ENCODE measurements at places on chromosomes 4 and X.

- no peak for DNase-seq
These were observed 454.7 kb downstream of the PPP4R3C start for GRCh38 chrX:27008486-27008885.

DNA sequence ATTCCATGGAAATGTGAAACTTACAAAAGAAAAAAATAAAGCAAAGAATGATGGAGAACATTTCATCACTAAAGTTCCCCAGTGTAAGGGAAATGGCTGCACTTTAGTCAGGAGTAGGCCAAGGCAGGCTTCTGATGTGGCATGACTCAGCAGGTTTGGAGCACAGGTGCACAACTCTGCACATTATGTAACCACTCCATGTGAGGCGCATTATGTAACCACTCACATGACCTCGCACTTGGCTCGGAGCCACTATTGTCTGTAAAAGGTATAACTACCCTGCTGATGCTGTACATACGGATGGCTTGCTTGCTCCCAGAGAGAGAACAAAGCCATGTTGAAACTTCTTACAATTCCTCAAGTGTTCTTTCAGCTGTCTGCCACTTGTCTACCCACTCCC is 727.6 kb downstream of the TRAM1L1 start:
- DNase-seq, result no peak

DNA sequence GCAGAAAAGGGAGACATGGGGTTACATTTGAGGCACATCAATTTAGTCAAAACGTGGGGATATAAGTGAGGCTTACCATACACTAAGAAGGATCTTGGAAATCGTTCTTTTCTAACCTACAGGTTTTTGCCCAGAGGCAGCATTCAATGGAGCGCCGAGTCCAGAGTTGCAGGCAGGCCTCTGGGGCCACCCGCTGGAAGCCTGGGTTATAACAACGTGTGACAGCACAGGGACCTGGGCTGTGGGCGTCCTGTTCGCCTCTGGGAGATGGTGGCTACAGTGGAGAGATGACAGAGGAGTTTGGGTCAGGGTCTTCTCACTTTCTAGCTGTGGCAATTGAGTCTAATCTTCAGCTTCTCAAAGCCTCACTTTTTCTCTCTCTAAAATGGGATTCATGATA is 53.9 kb downstream of the ENPP6 start:
- peak; percentile 7 for DNase-seq

DNA sequence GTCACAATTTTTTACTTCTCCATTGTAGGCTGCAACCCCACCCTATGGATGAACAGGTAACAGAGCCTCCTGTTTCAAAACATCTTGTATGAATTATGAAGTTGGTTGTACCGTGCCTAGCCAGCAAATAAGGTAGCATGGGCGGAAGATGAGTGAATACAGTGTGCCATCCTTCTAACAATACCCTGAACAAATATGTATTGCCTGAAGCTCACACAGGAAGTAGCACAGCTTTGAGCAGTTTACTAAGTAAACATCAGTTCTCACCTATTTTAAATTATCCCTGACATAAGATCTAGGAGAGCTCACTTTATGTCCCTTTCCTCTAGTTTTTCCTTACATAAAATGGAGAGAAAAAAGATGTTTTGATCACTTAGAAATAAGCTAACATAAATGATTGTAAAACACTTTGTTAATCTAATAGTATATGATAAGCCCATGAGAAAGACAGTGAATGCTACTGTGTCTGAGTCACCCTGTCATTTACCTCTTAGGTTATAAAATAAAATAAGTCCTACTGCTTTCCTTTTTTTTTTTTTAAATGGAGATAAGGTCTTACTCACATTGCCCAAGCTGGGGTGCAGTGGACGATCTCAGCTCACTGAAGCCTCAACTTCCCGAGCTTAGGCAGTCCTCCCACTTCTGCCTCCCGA is 36.6 kb downstream of the GRSF1 start:
- no peak for DNase-seq

- no peak for DNase-seq
These were observed 191.4 kb downstream of the SPRY1 start for GRCh38 chr4:123587983-123588494.

GRCh38 chr4:169959254-169959653 is 66.9 kb downstream of the MFAP3L start:
- DNase-seq, result no peak

DNA sequence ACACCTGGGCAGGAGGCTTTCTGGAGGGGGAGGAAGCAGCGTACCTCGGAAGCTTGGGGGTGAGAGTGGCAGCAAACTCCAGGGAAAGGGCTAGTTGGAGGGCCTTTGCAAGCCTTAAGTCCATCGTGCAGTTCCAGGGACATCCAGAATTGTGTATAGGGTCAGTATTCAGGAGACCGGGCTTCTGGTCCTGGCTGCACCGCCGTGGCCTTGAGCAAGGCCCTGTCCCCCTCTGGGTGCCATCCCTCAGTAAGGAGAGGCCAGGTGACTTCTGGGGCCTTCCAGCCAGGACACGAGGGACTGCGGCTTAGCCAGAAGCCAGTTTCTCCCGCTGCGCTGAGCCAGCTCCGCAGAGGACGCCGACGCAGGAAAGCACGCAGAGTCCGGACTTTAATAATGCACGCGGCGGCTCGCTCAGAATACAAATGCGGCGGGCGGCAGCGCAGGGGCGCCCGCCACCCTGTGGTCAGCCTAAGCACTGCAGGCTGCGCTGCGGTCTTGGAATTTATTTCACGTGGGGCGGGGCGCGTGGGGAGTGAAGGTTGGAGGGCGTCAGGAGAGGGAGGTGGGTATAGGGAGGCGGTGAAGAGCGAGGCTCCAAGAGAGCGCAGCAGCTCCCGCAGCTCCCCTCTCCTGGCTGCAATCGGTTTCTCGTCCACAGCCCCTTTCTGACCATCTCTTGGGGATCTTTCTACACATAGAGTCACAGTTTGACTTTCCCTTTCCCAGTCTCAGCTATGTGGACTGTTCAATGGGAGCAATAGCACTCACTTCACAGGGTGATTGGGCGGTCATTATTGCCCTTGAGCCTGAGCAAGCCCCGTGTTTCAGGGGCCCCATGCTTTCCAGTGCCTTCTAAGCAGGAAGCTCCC is 94.1 kb upstream of the GPR50 start:
- DNase-seq, result peak; percentile 44

- DNase-seq, result no peak
These were observed 116.1 kb downstream of the PDLIM5 start for GRCh38 chr4:94567811-94568210.

DNA sequence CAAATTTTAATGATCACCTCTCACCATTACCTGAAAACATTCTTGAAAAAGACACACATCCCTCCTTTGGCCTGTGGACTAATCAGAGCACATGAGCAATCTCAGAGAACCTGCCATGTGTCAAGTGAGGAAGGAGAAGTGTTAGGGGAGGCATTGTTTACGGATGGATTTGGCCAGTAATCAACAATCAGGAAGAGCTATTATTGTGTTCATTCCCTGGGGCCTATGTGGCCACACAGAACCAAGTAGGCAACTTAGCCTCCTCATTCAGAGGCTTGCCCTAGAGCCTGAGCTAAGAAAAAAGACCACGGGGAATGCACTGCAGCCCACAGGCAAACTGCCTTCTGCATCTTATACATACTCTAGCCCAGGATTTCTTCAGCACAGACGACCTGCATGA is 40.6 kb upstream of the DOCK11 start:
- no peak for DNase-seq

DNA sequence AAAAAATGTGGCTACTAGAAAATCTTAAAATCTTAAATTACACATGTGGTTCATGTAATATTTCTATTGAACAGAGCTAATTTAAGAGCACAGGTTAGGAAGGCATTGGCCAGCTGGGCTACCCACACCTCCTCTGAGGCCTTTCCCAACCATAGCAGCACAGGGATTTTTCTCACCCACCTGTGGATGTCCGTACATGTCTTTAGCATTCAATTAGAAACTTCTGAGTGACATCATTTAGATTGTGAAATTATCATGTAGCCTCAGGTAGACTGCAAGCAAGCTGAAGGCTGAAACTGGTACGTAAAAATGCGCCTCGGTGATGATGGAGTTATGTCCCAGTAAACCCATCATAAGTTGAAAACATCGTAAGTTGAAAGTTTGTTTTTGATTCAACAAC is 31.2 kb downstream of the SCARB2 start:
- no peak for DNase-seq

DNA sequence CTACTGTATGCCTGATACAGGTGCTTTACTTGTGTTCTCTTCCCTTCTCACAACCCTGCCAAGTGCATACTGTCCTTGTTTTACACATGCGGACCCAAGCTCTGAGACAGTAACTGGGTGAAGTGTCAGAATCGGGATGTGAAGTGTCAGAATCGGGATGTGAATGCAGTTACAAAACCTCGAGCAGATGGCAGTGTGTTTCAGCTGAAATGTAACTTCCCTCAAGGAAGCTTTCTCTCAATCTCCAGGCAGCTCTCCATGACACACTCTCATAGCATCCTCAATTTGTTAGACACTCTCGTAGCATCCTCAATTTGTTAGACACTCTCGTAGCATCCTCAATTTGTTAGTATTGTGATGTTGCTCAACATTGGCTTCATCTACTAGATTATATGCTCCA is 1.1 kb upstream of the HPSE start:
- DNase-seq, result no peak

DNA sequence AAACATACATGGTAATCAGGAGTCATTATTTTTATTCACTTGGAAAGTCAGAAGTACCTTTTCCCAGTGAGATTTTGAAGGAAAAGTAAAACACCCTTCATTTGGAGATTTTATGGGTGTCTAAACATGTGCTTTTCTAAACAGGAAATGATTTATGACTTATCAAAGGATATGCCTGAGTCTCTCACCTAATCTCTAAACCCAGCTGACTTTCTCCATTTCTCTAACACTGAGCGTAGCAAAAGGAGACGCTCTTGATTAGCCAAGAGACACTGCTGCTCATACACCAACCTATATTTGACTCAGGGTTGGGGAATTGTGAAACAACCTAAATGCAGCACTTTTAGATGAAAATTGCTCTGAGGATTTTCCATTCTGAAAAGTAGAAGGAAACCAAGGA is 468.5 kb upstream of the FTHL17 start:
- no peak for DNase-seq

GRCh38 chrX:4263030-4263803 is 549.8 kb upstream of the PRKX start:
- DNase-seq, result no peak

- DNase-seq, result no peak
These were observed 74.9 kb upstream of the CBR4 start for GRCh38 chr4:169084954-169085353.

DNA sequence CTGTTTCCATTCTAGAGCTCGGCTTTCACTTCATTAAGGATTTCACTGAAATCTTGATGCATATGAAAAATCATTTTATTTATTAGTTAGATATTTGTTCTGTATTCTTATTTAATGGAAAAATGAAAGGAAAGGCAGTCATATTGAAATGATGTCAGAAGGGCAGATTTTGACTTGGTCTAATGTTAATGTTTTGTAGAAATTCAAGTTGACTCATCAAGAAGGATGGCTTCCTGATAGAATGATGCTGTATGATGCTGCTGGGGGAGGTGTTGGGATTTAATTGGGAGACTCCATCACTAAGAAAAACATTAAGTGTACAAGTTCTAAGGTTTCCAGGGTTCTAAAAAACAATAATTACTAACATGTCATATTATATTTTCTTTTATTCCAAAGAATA is 204.8 kb downstream of the PDGFC start:
- no peak for DNase-seq

- no peak for DNase-seq
These were observed 5.9 kb downstream of the RTL3 start for GRCh38 chrX:78653118-78653822.

- DNase-seq, result no peak
These were observed 50.2 kb downstream of the CPZ start for GRCh38 chr4:8642651-8643321.

- no peak for DNase-seq
These were observed 95.8 kb downstream of the SORBS2 start for GRCh38 chr4:185716141-185716551.

DNA sequence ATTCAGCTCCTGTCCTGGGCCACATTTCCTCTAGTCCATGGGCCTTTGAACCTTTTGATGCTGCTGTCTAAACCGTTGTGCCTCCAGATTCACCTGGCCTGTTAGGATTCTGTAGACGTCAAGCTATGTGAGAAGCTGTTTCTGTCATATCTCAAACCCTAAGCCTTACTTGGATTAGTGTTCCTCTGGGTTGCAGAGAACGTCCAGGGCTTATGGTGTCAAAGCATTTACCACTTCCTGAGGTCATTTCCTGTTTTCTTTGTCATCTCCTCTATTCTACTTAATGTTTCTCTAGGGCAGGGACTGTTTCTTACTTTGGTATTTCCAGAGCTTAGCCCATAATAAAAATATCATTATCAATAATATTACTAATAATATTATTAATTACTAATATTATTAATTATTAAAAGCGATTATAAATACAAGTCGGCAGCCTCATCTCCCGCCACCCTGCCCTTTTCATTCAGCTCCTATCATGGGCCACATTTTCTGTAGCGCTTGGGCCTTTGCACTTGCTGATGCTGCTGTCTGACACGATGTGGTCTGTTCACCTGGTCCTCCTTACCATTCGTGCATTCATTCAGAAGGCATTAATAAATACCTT is 19.1 kb downstream of the PRIMPOL start:
- no peak for DNase-seq

DNA sequence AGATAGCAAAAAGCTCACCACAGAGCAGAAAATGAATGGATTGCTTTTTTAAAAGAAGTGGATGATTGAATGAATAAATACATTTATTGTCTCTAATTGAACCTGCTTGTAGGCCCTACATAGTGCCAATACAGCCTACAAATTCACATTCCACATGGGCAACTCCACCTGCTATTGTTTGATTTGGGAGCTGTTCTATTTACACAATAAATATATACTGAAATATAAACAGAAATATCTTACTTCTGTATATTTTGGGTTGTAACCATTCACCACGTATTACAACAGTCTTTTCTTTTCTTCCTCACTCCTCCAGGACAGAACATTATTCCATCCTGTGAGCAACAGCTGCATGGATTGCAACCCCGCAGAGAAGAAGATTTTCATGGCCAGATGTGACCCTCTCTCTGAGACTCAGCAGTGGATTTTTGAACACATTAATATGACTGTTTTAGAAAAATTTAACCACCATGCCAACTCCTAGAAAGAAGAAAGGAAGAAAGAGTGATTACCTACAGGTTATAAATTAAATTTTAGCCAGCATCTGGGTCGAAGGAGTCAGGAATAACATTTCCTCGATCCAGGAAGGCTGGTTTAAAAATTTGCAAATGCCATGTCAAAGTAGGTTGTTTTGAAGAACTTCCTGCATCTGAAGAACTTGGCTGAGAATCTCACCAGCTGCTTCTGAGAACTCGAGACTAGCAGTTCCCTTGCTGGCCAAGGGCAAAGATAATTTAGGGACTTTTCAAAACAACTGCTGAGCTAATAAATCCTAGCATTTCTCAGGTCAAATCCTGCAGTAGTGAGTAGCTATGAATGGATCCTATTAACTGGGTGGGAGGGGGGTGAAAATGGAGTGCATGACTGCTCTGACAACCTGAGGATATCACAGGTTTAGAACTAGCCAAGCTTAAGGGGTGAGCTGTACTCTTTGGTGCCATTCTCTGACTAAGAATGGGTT is 128.7 kb upstream of the GALNT7 start:
- no peak for DNase-seq

DNA sequence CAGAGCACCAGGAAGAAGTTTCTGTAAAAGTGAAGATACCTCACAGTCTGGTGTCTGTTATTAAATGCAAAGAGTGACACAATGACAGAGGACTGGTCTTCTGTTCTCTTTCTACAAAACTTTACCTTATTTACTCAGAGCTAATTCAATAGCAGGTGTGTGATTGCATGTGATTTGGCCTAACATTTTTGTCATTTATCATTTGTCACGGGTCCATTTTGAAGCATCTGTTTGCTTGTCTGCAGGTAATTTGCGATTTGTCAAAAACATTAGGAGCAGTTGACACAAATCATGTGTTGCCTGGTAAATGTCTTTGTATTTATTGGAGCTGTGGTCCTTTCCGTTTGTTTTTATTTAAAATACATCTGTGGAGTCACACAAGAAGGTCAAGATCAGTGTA is 1232.4 kb downstream of the STIM2 start:
- no peak for DNase-seq

Measured in activated CD4-positive, alpha-beta T cell treated with anti-CD3 and anti-CD28 coated beads, Interleukin-2, amount 50 U/mL, for 1 hour (primary cell).